ENCODE measurements at places on chromosomes 7 and 10.
A peak's percentile ranks its signal among the peaks of the same experiment; 100 is the strongest.

DNA sequence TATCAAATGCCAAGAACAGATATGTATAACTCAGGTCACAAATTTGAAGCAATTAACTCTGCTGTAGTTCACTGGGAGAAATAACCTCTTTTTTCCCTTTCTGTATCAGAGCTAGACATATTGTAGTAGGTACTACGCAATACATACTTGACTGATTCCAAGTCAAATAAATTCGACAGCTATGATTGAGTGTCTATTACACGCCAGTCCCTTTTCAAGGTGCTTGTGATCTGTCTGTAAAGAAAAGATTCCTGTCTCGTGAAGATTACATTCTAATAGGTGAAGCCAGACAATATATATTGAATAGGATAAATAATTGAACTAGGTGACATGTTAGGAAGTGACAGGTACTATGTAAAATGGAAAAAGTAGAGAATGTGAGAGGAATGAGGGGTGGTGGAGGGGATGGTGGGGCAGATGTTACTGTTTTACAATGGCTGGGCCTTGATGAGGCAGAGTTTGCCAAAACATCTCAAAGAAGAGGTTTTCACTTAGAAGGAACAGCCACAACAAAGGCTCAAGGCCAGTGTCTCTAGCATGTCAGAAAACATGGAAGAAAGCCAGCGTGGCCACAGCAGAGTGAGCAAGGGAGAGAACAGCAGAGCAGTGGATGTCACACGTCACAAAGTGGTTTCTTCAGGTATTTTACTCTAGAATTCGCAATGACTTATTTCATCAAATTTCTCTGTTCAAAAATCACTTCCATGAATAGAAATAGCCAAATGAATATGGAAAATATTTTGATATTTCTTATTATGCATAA lies 282.6 kb upstream of the CACNA2D1 start:
- DNase-seq: no peak

- DNase-seq: peak; percentile 41
These were observed 136.6 kb downstream of the PTPN20 start for GRCh38 chr10:47047577-47048525.

- DNase-seq: no peak
These were observed 10.5 kb downstream of the IKZF1 start for GRCh38 chr7:50314836-50315592.

- DNase-seq: no peak
These were observed 218.0 kb upstream of the IGFBP3 start for GRCh38 chr7:46139079-46139478.

GRCh38 chr10:110701617-110701971 lies 57.5 kb downstream of the RBM20 start:
- no peak for DNase-seq

All from activated B cell treated with CpG ODN at 0.5 μM for 24 hours (primary cell).